ENCODE measurements at places on chromosomes 3 and 15.

- no peak for DNase-seq
Observed at GRCh38 chr3:159168788-159169187, 366.9 kb downstream of the MFSD1 start.

DNA sequence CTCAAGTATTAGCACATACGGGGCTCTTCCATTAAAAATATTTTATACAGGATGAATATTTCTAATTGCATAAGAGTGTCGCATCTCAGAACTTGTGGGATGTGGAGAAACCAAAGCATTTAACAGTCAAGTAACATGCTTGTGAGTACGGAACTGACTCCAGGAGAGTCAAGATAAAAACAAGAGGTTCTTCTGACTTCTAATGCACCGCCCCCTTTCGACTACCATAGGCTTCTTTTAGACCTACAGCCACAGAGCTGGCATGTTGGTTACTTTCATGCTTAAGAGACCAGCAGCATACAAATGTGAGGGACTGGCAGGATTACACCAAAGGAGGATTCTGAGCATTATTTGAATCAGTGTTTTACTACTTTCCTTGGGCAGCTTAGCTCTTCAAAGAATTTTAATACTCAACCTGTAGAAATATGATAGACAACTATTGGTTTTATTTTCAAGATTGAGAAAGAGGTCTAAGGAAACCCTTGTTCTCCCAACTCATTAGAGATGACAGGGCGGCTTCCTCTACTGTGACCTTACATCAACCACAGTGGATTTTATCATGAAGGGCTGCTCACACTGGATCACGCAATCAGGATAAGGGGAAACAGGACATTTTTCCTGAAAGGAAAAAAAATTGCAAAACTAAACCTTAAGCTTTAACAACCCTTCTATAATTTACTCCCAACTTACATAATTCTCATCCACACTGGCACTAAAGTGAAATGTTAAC lies 14.0 kb downstream of the ETV5 start:
- no peak for DNase-seq

DNA sequence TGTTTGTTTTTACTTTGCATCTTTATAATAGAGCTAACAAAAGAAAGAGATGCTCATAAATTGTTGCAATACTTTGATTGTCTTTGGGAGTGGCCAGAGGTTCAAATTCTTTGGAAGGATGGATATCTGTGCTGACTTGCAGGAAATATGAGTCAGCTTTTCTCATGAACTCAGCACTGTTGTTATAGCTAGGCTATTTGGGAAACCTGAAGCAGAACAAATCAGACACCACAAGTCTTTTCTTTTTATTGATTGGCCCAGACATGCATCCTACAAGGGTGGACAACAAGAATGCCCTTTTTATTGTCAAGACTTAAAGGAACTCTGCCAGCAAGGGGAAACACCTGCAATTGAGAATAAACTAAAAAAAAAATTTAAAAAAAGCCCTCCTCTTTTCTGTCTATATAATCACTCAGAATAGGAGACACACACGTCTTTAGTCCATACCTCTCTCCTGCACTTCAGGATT lies 4.6 kb upstream of the DENND4A start:
- DNase-seq, result no peak

GRCh38 chr3:195164573-195165264 lies 106.2 kb downstream of the XXYLT1 start:
- no peak for DNase-seq

All from stimulated activated CD4-positive, alpha-beta T cell treated with anti-CD3 and anti-CD28 coated beads, Interleukin-12 subunit alpha, Interleukin-12 subunit beta, amount 100 ng/mL, for 48 hours (primary cell).